Right renal pelvis (tissue), 4 donors: ENCODE measurements at places on chromosomes 7 and 10. TPM values are rescaled to one million over a fixed set of nuclear protein-coding genes. Genes with fewer than 3 reads are reported as not detected.

- no peak for DNase-seq
These were observed 11.4 kb downstream of the CLDN3 start for GRCh38 chr7:73758581-73759138.

DNA sequence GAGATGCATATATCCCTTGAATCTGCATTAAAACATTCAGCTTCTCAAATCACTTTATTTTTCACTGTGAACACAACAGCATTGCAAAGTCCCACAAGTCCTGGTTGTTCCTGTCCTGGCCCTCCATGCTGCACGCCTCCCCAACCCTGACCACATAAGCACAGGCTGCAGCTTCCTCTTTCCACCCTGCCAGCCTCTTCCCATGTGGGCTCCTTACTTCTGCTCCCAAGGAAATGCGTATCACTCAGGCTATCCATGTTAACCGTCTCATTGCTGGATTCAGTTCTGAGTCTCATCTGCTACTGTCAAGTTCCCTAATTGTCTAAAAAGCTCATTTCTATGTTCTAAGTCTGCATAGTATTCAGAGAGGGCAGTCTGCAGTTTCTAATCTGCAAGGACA, 89.7 kb upstream of the ZPBP start:
- DNase-seq = no peak

Gene HOXA1
- 2.3 TPM for polyA plus RNA-seq

DNA sequence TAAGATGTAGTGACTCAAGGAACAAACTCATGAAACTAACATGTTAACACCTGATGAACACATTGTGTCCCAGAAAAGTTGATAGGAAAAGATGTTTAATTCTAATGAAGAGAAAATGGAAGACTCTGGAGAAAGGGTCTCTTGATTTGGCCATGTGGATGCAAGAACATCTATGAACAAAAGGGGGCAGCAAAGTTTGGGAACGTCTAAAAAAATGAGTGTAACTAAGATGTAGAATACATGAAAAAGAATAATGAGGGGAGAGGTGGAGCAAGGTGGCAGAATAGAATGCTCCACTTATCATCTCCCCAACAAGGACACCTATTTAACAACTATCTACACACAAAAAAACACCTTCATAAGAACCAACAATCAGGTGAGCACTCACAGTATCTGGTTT, 805.1 kb downstream of the TNS3 start:
- no peak for DNase-seq

DNA sequence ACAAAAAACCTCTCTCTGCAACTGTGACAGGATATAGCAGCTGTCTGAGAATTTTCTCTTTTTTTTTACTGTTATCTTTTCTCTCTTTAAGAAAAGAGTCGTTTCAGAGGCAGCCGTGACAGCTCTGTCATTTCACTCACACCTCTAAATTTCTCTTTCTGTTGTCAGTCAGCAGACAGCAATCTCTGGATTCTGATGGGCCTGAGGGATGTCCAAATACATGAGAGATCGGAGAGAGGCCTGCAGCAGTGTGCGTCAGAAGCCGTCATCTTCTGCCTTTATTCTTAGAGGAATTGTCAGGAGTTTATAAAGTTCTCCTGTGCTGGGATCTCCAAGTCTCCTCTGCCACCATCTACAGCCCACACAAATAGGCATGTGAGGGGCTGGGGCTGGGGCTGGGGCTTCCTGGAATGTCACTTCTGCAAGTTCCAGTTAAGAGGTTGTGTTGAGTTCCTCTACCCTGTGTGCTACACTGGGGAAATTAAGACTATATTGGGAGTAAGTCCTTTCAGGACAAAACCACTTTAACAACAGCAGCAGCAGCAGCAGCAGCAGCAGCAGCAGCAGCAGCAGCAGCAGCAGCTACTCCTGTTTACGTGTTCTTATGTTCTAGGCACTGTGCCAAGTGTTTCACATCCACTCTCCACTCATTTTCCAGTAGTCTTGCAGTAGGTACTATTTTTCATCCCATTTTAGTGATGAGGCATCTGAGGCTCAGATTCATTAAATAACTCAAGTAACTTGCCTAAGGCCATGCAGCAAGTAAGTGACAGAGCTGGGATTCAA, 541.3 kb downstream of the LRMDA start:
- DNase-seq = no peak

DNA sequence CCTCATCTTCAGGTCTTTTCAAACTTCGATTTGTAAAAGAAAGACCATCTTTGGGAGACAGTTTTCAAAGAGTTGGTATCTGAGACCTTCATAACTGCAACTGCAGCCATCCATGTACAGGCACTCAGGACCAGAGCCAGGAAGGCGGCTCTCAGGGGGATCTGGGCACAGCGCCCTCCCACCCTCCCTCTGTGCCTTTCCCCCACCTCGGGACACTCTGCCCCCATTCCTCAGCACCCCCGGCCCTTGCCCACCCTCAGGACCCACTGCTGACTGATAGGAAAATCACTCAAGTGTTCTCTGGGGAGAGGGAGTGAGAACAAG, 143.6 kb downstream of the CUBN start:
- DNase-seq = no peak

Gene LRRD1
- polyA plus RNA-seq = 0.17 TPM

DNA sequence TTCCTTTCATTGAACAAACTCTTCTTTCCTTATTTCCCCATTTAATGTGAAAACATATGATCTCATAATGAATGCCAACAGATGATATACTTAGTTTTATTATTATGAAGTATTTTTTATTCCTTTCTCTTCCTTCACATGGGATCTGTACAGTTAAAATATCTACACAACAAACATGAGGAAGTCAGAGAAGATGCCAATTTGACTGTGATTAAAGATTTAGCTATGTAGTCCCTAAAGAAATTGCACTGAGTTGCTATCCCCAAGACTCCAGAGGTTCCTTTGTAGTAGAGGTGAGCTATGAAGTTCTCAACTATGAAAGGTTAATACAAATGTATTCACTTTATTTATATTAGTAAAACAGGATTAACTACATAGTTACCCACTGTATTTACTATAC, 60.6 kb upstream of the LRRN3 start:
- no peak for DNase-seq

GRCh38 chr10:101066146-101066895, 4.5 kb downstream of the KAZALD1 start:
- DNase-seq = no peak

DNA sequence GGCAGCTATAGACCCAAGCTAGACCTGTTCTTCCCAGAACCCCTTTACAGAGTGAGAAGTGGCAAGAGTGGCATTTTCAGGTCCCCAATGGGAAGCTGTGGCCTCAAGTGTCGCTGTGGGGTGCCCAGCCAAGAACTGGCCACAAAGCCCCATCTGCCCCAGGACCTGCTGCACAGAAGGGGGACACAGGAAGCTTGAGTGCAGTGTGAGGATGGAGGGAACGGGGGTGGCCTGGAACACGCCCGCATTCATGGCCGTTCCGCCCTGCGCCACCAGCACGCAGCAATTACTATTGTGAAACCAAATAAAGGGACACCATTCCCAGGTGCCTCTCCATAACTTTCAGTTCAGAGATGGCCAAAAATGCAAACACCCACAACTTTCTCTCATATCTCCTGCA, 237.6 kb upstream of the TCERG1L start:
- no peak for DNase-seq

Gene KCNH2
- polyA plus RNA-seq = 26.1 TPM

DNA sequence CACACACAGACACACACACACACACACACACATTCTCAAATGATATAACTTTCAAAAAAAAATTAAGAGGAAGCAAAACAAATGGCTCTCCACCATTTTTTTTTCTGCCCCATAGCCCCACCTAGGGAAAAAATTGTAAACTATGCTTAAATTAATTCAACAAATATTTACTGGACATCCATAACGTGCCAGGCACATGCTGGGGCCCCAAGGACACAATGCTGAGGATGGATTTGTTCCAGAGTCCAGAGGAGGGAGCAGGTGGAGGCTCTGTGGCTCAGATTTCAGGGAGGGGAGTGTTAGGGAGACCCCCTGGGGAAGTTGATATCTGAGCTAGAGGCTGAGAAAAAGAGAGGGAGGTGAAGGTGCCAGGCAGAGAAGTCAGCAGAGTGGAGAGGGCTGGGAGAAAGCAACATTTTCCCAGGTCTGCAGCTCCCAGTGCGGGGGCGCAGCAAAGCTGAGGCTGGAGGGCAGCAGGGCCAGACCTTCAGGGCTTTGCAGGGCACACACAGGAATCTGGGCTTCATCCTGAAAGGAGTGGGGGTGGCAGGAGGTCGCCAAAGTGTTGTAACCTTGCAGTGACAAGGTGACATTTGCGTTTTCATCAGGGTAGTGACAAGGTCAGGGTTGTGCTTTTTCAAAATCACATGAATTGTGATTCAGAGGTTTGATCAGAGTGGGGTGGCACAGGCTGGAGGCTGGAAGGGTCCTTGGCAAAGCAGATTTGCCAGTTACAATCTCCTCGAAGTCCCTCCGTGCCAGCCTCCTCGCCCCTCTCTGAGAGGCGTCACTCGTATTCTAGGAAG, 261.6 kb downstream of the WDR11 start:
- DNase-seq = no peak

DNA sequence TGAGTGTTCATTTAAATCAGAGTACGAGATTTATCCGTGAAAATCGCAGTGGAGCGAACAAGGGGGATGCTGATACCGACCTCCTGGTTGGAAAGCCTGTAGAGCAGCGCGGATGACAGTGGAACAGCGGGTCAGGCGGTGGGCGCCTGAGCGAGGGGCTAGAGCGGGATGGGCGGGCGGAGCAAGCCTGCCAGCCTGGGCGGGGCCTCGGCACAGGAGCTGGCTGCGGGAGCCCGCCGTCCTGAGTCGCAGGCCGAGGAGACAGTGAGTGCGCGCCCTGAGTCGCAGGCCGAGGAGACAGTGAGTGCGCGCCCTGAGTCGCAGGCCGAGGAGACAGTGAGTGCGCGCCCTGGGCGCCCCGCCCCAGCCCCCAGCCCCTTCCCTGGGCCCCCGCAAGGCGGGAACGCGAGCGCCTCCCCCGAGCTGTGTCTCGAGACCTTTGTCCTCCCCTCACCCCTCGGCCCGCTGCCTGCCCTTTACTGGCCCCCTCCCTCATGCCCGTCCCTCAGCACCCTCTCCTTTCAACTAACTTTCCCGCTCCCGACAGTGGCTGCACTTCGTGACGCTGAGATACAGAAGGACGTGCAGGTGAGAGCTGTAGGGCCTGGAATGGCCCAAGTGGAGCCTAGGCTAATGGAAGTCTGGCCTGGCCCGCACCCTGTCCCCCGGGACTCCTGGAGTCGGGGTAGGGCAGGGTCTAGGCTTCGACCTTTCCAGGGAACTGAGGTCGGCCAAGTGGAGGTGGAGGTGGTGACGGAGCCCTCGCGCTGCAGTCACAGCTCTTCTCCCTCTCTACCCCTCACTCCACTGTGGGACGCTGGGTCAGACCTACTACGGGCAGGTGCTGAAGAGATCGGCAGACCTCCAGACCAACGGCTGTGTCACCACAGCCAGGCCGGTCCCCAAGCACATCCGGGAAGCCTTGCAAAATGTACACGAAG, at the start of gene AS3MT:
AS3MT (plus strand) TSS at position 213 of the 941 bp plus-strand sequence; CDS start at position 336, 123 bp downstream.
- peak; percentile 43 for DNase-seq

GRCh38 chr7:70711452-70711851, 420.5 kb upstream of the GALNT17 start:
- no peak for DNase-seq

Gene HPS1
- polyA plus RNA-seq = 36.4 TPM

- DNase-seq = peak; percentile 10
These were observed 280.5 kb downstream of the POM121L12 start for GRCh38 chr7:53315981-53316380.

Gene PIP
- not detected for polyA plus RNA-seq

Gene ZNF804B
- polyA plus RNA-seq = 0.17 TPM

DNA sequence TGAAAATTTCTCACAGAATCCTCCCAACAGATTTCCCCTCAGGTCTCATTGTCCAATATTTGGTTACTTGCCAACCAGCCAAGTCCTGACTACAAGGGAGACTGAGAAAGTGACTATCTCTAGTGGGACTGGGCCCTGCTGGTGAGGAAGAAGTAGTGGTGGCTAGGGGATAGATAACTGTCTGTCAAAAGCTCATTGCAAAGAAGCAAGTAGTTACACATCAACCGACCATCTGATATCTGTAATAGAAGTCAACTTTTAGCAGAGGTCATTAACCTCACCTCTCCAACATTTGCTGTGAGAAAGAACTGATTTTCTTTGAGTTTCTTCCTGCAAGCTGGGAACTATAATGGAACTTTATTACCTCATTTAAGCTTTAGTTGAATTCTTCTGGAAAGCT, 15.2 kb downstream of the STAMBPL1 start:
- DNase-seq = no peak

- no peak for DNase-seq
These were observed 54.3 kb downstream of the ARHGAP21 start for GRCh38 chr10:24669285-24669852.

Gene FZD8
- polyA plus RNA-seq = 16.4 TPM

GRCh38 chr7:4325732-4326131, 356.4 kb upstream of the FOXK1 start:
- DNase-seq = no peak

- no peak for DNase-seq
These were observed 18.1 kb upstream of the ZC3HAV1 start for GRCh38 chr7:139127648-139128047.

DNA sequence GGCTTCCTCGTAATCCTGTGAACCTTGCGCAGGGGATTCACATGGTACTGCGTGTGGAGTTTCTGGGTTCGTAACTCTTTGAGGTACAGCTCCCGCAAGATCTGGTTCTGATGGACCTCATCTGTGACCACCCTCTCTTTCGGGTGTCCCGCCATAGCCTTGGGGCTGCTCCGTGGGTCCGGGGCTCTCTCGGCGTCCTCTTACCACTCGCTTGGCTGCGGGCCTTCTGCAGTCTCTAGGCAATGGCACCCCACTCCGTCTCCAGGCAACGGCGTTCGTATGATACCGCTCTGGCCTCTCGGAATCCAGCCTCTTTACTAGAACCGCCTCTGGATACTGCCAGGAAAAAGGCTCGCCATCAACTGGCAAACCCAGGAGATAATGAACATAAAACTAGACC, 54.7 kb upstream of the AMPH start:
- no peak for DNase-seq

GRCh38 chr7:73738220-73738611, 386 bp downstream of the ABHD11 start:
- DNase-seq = no peak

DNA sequence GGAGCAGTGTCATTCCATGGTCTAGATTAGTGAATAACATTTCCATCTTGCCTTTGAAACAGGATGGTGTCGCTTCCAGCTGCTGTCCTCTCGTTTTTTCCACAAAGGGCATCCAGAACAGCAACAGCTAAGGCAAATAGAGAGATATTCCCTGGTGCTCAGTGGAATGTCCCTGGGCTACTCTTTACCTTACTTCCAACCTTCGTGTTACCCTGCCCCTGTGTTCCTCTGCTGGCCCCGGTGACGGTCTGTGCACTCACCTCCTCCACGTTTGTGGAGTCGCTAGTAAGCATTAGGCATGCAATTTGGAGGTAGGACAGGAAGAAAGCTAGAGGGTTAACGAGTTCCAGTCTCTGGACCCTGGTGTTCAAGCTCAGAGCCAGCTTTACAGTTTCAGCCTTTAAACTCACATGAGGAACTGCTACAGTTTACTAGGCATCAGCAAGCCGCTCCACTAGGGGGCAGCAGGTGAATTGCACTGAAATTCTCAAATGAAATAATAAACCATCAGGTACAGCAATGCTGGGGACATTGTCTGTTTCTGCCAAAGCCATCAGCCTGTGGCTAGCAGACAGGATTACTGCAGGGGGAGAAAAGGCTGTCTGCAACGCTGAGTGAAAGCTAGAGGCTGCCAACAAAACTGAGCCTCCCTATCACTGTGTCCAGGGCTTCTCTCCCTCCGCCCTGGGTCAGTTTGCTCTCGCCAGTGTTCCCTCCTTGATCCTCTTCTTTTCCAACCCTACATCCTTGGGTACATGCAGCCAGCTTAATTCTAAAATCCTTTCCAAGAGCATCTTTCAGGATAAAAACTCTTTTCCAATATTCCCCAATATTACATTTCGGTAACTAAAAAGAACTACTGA, 9.0 kb downstream of the MRPL32 start:
- peak; percentile 71 for DNase-seq

GRCh38 chr10:97991871-97992270, 38.5 kb downstream of the CRTAC1 start:
- peak; percentile 31 for DNase-seq
